ENCODE measurements at places on chromosomes 5 and 9.

DNA sequence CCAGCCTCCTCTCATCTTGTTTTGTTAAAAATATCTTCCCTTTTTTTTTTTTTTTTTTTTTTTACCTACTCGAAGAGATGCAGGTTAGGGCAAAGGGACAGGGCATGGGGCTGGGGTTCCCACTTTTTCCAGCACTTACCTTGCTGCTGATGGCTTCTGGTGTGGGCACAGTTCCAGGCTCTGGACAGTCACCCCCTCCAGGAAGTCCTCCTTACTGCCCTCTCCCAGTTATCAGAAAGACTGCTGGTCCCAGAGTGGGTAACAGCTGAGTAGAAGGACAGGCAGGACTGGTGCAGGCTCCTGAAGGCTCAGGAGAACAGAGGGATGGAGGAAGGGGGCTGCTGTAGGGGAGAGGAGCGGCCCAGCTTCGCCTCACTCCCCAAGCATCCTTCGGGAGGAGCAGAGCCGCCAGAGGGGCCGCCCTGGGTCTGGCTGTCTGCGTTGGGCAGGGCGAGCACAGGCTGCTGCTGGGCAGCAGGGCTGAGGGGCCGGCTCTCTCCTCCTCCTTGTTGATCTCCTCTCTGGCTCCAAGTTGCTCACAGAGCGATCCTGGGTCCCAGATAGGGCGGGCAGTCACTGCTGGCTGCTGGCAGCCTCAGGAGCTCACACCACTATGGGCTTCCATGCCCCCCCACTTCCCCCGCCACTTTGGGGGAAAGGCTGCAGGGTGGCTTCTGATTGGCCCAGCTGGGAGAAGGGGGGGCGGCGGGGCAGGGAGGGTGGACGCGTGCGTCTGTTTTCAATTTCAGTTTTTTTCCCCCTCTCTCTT lies at the start of gene PDGFRB:
Gene PDGFRB, minus strand, starts transcription at position 588 of the 769 bp plus-strand sequence. CDS start 18,798 bp downstream, outside the sequence.
- DNase-seq, result peak; percentile 85

- DNase-seq, result no peak
Measured at GRCh38 chr9:127252410-127253318, 11.9 kb upstream of the GARNL3 start.

DNA sequence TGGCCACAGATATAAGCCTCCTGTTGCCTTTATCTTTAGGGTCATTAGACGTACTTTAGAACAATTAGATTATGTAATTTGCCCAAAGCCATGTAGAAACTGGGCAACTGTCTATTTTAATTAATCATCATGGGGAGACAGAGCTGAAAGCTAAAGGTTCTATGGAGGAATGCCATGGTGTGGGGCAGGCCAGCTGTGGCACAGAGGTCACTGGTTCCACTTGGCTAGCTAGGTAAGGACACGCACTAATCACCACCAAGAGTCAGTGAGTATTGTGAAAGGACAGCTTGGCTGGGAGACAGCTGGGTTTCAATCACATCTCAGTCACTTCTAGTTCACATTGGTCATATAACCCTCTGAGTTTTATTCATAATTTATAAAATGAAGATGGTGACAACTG lies 81.7 kb downstream of the HMHB1 start:
- DNase-seq, result no peak

DNA sequence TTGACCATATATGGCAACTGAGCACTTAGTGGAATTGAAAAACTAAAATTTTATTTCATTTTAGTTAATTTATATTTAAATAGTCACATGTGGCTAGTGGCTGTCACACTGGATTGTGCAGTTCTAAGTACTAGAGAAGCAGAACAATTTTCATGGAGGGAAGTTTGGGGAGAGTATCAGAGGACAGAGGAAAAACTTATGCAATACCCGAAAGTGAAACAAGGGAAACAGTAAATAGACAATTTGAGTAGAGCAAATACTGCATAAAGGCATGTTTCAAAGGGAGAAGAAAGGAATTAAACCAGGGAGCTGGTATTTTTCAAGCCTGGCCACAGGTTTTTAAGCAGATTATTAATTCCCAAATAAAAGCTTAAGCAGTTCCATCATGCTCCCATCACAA lies 590.5 kb upstream of the RORB start:
- no peak for DNase-seq

- DNase-seq, result no peak
Measured at GRCh38 chr5:80060966-80061365, 25.8 kb downstream of the THBS4 start.

DNA sequence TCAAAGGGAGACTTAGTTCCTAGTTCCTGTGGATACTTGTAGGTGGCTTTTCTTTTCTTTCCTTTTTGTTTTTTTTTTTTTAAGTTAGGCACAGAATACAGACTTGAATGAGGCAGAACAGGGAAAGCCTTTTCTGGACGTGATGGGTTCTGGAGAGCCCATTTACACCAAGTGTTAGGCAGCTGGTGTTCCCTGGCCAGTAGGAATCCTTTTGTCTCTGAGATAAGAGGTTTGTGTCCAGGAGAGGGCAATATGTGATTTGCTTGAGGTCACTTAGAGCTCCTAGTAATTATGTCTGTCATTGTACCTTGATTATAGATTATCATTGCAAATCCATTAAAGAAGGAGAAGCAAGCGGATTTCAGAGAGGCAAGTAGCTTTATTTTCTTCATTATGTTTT lies 9.1 kb downstream of the MEGF10 start:
- no peak for DNase-seq

DNA sequence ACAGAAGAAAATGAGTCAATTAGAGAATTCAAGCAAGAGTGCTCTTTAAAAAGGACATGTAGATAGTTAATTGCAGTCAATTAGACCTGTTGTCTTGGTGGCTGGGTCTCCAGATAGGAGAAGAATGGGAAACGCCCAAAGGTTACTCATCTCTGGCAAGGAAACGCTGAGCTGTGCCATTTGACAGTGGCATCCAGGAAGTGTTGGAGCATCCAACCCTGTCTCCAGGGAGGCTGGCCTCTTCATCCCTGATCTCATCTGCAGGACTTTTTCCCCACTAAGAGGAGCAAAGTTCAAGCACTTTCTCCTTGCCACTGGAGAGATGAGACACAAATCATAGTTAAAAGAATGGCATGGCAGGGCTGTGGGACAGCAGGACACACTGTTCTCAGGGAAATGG lies 111.7 kb upstream of the MSX2 start:
- no peak for DNase-seq

DNA sequence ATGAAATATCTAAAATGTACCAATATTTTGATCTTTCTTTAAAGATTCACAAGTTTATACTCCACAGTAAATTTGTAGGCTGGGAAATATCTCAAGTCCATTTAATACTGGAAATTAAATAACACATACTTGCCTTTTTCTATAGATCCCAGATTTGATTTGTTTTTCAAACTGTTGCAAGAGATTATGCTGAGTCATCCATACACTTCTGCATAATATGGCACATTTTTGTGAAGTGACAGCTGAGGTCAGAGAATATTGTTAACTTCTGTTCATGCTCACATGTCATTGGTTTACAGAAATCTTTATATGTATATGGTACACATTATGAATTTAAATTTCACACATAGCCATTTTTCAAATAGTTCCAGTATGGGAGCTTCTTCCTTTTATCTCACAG lies 1066.3 kb upstream of the NUDT12 start:
- peak; percentile 14 for DNase-seq

- DNase-seq, result peak; percentile 8
Measured at GRCh38 chr5:98847054-98847453, 73.6 kb downstream of the RGMB start.

DNA sequence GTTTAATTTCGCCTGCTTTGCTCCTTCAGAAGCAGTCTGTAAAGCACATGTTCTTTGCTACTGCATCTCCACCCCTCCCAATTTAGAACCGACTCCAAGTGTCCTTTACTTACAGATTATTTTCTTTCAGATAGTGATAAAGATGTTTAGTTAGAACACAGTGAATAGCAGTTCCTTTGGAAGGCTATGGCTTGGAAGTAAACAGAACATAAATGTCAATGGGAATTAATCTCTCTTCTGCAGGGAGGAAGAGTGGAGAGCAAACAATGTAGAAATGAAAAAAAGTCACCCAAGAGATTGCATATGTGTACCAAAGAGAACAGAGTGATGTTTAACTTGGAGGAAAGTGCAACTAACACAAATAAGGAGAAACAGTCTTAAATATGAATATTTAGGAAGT lies 4.2 kb upstream of the CARTPT start:
- DNase-seq, result no peak

DNA sequence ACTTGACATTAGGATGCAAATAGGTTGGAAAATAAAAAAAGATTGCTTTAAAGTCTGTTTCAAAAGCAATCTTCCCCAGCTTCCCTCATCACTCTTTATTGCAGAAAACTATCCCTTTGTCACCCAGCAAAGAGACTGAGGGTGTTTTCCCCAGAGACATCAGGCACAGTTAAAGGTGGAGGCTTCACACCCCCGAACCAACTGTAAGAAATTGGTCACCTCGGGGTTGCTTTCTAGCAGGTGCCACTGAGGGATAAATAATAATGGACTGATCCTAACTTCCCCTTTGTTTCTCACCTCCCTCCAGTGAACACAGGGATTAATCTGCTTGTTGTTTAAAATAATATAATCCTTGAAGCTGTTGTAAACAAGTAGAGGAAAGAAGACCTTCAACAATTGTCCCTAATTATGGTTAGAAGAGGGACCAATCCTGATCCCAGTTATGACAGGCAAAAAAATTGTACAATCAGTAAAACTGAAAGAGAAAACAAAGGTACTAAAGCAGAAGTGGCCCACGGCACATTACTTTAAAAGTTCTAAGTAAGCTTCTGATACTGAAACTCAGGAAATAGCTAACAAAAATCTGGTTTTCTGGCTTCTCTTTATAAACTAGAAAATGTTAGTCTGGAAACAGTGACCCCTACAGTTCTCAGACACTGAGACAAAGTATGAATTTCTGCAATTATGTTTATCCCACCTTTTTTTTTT lies 6.6 kb upstream of the PCSK1 start:
- DNase-seq, result no peak

- no peak for DNase-seq
Measured at GRCh38 chr9:23582836-23583235, 243.2 kb downstream of the ELAVL2 start.

- DNase-seq, result peak; percentile 62
Measured at GRCh38 chr5:95668728-95669127, 14.1 kb downstream of the SPATA9 start.

- no peak for DNase-seq
Measured at GRCh38 chr5:116938488-116938887, 363.9 kb upstream of the SEMA6A start.

- no peak for DNase-seq
Measured at GRCh38 chr5:113195771-113196170, 219.2 kb downstream of the DCP2 start.

DNA sequence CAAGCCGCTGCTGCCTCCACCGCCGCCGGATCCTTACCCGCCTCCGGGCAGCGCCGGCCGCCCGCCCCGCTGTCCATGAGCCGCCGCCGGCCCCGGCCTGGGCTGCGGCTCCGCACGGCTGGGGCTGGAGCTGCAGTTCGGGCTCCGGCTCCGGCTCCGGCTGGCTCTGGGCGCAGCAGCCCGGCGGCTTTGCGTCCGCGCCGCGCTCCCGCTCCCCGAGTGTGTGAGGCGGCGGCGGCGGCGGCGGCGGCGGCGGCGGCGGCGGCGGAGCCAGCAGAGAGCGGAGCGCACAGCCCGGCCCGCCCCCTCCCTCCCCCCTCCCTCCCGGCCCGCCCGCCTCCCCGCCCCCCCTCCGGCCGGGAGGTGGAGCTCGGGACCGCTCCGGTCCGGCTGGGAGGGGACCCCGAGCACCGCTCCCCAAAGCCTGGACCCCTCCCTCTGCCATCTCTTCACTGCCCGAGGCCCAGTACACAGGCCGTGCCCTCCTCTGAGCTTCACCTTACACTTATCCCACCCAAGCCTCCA lies at the start of gene PCDH1:
Gene PCDH1, minus strand, starts transcription at position 225 of the 525 bp plus-strand sequence. Its CDS starts 148 bp downstream, at position 77.
- peak; percentile 46 for DNase-seq

GRCh38 chr5:4245511-4245910 lies 649.9 kb downstream of the IRX1 start:
- no peak for DNase-seq

DNA sequence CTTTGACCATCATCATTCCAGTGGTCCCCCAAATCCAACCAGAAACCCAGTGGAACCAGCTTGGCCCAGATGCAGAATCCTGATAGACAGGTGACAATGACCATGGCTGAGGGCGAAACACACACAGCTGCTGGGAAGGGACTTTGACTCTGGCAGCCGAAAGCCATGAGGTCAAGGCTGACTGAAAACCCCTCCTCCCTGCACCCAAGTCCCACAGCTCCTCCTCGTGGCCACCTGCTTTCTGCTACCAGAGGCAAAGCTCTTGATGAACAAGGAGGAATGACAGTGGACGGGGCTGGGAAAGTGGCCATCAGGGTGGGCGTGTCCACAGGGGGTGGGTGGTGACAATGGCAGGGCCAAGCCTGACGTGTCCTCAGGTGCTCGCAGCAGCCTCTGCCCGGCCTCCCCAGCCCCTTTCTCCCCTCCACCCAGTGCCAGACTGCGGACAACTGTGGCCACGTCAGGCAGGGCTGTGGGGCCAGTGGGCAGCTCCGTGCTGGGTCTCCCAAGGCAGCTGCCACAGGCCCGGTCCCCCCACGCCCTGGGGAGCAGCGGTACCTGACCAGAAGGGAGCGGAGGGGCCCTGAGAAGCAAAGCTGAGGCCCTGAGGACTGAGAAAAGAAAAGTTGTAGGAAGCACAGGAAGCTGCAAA lies 30.8 kb upstream of the SARDH start:
- no peak for DNase-seq

DNA sequence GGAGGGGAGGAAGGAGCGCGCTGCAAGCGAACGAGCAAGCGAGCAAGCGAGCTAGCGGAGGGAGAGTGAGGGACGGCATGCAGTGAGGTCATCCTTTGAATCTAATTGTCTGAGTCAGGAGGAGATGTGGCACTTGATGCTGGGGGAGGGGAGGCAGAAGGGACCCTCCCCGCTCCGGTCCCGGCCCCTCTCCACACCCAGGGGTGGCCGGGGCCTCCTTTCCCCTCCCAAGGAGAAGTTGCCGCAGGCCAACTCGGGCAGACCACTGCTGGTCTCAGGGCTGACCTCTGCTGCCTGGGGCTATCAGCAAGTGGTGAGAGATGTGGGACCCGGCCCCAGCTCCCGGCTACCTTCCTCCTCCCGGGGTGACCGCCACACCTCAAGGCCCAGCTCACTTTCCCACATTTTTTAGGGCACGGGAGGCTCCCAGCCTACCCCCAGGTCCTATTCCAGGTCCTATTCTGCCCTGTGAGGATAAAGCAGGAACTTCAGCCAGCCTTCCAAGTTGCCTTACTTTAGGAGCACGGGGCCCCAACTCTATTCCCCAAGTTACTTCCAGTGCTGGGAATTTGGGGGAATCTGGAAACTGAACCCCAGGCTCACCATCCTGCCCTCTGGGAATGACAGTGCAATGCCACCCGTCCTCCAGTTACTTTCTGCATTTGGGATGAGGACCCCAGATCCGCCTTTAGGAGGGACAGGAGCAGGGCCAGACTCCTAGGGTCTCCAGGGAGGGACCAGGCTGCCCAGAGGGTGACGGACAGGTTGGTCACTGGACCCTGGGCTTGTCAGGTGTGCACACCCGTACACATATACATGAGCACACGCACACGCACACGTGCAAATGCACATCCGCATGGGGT lies 11.1 kb downstream of the CNTFR start:
- DNase-seq, result peak; percentile 72

DNA sequence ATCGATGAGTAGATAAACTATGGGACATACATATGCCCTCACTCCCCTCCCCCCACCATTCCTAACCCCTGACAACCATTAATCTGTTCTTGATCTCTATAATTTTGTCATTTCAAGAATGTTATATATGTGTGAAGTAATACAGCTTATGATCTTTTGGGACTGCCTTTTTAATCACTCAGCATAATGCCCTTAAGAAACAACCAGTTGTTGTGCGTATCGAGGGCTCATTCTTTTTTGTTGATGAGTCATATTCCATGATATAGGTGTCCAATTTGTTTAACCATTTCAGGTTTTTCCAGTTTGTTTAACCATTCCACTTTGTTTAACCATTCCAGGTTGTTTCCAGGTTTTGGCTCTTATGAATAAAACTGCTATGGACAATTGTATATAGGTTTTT lies 75.6 kb downstream of the ARHGEF28 start:
- DNase-seq, result peak; percentile 68

Data from iris pigment epithelial cell (primary cell).